Endothelial cell of umbilical vein (primary cell): ENCODE measurements at places on chromosomes 3 and 15.

GRCh38 chr15:44215594-44215993, 20.5 kb upstream of the FRMD5 start:
- peak; percentile 61 for DNase-seq

DNA sequence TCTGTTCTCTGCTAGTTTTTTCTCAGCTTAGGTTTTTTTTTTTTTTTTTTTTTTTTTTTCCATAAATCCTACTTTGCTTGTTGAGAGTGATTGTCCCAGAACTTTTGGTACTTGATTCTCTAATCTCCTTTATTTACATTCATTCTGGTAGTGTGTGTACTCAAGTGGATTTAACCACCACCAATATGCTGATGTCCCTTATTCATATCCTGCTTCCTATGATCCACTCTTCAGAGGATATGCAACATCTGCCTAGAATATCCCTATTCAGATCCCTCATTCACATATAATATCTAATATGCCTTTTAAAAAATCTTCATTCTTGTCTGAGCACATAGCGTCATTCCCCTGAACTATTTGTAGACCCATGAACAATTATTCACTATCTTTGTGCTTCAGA, 342.9 kb downstream of the VGLL3 start:
- no peak for DNase-seq

DNA sequence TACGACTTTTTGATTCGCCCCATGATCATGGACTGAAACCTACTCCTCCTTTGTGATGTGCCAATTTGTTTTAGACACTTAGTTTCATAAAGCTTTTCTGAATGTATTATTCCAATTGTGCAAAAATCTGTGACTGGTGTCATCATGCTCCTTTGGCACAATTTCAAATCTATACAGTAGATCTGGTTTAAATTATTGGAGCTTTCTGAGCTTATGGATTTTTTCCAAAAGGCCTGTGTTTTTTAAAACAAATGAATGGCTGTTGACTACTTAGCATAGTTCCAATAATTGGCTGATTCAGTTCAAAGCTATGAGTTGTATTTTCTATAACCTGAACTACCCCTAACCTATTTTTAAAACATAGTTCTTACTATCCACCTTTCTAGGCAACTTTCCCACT, 282.7 kb downstream of the CNTN3 start:
- DNase-seq = no peak

DNA sequence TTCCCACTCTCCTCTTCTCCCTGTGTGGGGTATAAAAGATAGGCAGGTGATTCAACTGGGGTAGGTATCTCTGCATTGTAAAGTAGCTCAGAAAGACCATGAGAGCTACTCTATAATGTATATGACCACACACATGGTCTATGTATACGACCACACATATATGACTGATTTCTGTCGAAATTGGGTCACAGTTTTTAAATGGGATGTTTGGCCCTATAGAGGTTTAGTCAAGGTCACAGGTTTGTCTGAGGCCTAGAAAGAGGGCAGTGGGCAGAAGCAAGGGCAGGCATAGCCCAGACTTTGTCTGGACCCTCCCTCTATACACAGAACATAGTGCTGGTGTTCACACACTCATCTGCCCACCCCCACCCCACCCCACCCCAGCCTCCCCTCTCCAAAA, 4.4 kb downstream of the LAMP3 start:
- DNase-seq = no peak

DNA sequence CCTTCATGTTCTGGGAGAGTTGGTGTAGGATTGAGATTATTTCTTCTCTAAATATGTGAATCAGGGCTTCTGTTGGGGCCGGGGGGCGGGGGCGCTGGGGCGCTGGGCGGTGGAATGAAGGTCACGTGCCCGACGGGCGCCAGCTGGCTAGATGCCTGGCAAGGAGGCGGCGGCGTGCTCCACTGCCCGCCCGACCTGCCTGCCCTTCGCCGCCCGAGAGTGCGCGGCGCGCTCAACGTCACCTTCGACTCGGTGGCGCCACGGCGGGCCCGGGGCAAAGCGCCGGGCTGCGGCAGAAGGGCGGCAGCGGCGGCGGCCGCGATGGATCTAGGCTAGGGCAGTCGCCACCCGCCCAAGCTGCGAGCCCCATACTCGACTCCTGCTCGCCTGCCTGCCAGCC, 47.0 kb upstream of the LHFPL4 start:
- no peak for DNase-seq

DNA sequence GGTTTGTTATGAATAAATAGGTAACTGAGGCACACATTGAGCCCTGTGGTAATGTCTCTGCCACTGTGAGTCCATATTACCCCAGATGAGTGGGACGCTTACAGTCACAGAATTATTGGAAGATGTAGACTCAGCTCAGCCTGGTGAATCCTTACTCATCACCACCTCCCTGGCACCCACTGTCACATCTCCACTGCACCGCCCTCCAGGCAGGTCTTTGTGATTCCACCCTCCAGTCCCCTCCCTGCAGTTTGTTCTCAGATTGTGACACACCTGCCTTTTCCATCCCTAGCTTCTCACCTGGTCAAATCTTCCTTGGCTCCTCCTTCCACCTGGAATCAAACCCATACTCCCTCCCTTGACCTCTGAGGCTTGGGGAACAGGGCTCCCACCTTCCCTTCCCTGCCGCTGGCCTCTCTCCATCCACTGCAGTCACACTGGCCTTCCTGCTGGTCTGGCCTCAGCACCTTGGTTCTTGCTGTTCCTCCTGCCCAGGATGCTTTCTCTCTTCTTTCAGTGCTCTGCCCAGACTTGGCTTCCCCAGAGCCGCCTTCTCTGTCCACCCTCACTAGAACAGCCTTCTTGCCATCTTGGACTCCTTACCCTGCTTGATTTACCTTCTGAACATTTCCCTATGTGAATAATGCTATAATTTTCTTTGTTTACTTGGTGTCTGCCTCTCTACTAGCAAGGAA, 9.4 kb downstream of the SLC6A20 start:
- no peak for DNase-seq
